ENCODE measurements at places on chromosomes 7 and 10.

DNA sequence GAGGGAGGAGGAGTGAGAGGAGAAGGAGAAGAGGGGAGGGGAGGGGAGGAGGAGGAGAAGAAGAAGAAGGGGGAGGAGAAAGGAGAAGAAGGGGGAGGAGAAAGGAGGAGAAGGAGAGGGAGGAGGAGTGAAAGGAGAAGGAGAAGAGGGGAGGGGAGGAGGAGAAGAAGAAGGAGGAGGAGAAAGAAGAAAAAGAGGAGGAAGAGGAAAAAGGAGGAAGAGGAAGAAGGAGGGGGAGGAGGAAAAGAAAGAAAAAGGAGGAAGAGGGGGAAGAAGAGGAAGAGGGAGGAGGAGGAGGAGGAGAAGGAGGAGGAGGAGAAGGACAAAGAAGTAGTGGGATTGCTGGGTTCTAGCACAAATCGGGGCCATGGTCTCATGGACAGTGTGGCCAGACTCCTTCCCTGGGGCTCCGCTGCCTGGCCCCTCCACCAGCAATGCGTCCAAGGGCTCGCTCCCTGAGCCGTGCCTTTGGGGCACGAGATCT, 4.2 kb upstream of the MAFK start:
- no peak for DNase-seq

- DNase-seq, result no peak
Observed at GRCh38 chr10:113282564-113282963, 270.3 kb upstream of the HABP2 start.

DNA sequence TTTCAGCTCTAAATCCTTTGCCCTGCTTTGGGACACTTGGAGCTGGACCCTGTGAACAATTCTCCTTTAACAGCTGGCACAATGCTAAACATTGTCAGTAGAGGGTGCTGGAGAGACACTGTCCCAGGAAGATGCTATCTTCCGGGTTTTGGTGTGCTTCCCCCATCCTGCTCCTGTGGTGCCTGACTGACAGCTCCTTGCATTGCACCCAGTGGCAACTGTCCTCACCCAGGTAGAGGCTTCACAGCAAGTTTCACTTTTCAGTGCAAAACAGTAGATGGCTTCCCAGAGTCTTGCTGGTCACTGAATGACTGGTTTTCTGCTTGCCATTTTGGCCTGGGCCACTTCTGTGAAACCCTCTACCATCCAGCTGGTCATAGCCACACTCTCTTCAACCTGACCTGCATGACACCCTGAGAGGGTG, 77.3 kb downstream of the CDC14C start:
- DNase-seq, result peak; percentile 43

- DNase-seq, result no peak
Observed at GRCh38 chr7:356087-356486, 66.1 kb downstream of the FOXL3 start.

DNA sequence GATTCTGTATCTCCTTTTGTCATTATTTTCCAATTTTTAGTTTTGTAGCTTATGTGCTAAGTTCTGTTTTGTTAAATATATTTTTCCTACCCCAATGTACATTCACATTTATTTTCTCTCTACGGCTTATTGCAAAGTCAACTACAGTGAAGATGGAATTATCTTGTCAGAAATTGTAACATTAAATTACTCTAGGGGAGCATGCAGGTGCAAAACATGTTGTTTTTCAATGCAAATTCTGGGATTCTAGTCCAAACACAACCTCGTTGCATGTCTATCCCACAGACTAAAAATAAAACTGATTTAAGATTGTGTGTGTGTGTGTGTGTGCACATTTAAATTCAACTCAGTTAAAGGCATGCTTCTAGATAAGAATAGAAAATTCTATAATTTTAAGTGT, 529.1 kb upstream of the POM121L12 start:
- DNase-seq, result no peak

DNA sequence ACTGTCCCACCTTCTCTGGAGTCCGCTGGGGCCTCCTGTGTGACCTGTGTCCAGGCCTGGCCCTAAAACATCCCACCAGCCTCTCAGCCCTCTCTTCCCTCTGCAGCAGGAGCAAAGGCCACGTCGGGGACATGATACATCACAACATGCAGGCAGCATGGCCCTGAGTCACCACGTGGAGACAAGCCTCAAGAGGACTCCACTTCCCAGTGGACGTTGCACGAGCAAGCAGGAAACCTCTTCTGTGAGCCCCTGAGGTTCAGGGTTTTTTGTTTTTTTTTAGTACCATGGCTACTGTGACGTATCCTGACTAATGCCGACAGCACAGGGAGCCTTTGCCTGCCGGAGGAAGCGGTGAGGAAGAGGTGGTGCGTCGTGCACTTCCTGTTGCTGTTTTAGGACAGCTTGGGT, 165.9 kb downstream of the DNAJB6 start:
- no peak for DNase-seq

GRCh38 chr7:12954380-12955033, 267.1 kb downstream of the ARL4A start:
- no peak for DNase-seq

GRCh38 chr7:40490603-40490924, 355.8 kb downstream of the SUGCT start:
- DNase-seq, result no peak

DNA sequence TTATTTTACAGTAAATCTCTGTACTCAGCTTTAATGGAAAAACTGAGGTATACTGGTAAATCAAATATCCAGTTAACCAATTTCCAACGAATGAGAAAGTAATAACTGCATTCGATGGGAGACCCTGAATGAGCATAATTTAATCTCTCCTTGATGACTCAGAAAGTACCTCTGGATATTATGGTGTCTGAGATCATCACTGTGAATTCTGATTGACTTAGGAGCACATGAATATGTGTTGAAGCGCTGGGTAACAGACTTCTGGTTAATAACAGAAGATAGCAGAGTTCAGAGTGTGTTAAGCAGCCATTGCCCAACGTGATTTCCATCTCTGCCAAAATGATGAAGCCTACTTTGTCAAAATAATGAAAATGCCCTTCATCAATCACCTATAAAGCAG, 116.6 kb downstream of the NRP1 start:
- DNase-seq, result no peak

DNA sequence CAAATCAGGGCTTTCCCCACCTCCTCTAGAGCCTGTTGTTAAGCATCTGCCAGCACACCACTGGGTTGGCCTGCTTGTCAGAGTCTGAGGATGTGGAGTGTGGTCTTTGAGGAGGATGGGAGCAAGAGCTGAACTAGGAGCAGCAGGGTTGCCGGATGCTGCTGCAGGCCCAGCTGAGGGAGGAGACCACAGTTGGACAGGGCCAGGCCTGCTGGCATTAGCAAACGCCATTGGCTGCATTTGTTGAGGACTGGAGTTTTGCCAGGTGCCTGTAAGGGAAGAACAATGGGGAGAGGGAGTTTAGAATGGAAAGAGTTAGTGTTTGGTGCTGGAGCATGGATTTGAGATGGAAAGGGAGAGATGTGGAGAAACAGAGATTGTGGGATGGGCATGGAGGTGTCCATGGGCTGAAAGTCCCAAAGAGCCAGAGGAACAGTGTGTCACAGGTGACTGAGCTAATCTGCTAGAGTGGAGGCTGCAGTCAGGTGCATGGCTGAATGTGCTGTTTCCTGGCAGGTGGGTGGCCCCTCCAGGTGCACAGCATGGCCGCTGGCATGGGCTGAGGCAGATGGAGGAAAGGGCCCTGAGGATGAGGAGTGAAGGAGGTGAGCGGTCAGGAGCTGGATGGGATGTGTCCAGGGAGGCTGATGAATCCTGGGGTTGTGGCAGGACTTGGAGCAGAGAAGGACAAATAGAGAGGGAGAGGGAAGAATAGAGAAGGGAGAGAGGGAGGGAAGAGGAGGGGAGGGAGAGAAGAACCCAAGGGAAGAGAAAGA, 40.7 kb downstream of the LEP start:
- no peak for DNase-seq

DNA sequence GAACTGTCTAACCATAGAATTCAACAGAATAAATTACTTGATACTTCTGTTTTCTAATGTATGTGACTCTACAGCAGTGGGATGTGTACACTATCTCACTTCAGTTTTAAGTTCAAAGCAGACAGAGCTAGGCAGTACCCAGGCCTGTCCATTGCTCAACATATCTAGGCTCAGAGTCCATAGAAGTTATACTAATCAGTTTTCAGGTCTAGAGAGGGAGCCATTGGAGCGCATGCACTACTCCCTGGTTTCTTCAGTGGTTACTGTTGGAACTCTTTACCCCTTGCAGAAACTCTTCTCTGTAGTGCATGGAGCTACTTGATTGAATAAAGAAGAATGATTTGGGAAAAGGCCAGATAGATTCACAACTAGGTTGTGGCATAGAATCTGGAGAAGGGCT, 4.4 kb downstream of the CD36 start:
- DNase-seq, result no peak

DNA sequence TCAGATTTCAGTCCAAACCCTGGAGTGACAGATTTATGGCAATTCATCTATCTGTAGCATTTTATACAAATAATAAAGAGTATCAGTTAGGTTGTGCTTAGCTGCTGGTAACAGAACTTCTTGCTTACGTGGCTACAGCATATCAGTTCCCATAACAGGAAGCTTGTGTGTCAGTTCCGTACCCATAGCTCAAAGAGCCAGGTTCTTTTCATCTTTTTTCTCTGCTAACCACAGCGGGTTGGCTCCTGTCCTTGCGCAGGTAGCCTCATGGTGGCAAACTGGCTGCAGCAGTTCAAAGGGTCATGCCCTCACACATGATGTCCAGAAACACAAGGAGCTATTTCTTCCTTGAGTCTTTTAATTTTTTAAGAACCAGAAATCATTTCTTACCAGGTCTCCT, 1041.8 kb downstream of the GATA3 start:
- no peak for DNase-seq

GRCh38 chr7:91852263-91852741, 28.2 kb downstream of the MTERF1 start:
- no peak for DNase-seq

GRCh38 chr10:112663234-112664125, 216.5 kb downstream of the VTI1A start:
- peak; percentile 95 for DNase-seq

DNA sequence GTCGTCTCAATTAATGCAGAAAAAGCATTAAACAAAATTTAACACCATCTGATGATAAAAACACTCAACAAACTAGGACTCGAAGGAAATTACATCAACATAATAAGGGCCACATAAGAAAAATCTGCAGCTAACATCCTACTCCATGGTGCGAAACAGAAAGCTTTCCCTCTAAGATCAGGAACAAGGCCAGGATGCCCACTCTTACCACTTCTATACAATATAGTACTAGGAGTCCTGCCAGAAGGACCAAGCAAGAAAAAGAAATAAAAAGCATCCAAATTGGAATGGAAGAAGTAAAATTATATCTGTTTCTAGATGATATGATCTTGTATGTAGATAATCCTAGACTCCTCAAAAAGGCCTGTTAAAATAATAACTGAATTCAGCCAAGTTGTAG, 143.8 kb upstream of the GPR22 start:
- DNase-seq, result no peak

DNA sequence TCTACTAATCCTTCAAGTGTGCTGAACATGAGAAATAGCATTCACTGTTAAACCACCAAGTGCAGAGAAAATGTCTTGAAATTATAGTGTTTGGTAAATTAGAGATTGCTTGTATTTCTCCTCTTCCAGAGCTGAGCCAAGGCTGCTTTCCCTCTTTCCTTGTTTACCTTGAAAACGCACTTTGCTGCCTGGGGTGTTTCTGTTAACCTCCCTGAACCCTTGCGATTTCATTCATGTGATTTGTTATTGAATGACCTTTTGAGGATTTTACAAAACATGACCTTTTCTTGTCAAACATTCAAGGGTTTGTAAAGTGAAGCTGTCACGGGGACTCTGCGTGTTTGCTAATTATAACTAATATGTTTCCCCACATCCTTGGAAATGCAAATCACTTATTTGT, 169.4 kb downstream of the LRMDA start:
- DNase-seq, result no peak

- no peak for DNase-seq
Observed at GRCh38 chr10:85602306-85602705, 764.3 kb downstream of the GRID1 start.

- DNase-seq, result peak; percentile 10
Observed at GRCh38 chr7:109503421-109503820, 933.7 kb downstream of the DNAJB9 start.

DNA sequence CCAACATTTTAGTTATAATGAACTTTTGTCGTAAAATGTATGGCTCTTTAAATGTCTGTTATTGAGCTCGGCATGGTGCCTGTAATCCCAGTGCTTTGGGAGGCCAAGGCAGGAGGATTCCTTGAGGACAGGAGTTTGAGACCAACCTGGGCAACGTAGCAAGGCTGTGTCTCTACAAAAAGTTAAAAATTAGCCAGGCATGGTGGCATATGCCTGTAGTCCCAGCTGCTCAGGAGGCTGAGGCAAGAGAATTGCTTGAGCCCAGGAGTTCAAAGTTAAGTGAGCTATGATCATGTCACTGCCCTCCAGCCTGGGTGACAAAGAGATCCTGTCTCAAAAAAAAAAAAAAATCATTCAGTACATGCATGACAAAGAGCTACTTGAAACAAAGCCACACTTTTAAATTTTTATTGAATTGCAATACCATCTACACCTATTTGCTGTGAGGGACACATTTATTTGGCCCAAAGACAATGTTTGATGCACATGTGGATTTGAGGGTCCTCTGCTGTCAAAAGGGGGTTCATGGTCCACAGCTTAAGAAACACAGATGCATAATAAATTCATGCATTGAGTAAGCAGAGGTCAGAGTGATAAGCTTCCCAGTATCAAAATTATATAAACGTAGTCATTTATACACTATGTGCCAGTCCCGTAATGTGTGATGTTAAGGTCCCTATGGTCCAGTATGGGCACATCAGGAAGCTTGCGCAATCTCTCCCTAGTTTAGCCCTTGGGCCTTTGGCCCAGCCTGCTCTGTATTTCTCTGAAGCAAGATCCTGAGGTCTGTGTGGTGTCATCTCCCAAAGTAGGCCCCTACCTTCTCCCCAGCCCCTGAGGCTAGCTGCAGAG, 4.4 kb upstream of the MALSU1 start:
- peak; percentile 27 for DNase-seq

- no peak for DNase-seq
Observed at GRCh38 chr7:11216276-11216675, 242.6 kb downstream of the PHF14 start.

DNA sequence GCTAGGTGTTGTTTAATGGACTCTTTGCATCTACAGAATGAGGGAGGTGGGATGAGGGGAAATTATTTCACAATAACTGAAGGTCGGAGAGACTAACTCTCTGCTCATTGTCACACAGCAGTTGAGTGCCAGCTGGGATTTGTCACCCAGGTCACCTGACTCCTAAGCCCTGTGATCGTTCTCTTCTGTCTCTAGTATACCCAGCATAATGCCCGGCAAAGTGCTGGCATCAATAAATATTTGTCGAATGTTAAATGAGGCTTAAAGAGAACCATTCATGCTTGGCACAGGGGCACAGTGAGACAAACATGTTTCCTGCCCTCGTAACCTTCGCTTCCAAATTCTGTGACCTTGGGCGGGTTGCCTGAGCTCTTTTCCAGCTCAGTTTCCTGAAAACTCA, 70.8 kb downstream of the TCF7L2 start:
- no peak for DNase-seq

- no peak for DNase-seq
Observed at GRCh38 chr7:155648752-155649339, 4.4 kb downstream of the RBM33 start.

Measured in trophoblast cell (in vitro differentiated cells and primary cell).